ENCODE measurements at places on chromosomes 1 and 21.

DNA sequence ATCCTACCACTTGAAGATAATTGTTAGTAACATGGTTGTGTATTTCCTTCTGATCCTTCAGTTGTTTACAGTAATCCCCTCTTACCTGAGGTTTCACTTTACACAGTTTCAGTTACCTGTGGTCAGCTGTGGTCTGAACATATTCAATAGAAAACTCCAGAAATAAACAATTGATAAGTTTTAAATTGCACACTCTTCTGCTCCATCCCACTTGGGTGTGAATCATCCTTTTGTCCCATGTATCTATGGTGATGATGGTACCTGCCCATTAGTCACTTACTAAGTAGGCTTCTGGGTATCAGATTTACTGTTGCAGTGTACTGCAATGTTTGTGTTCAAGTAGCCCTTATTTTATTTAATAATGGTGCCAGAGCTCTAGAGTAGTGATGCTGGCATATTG lies 62.5 kb downstream of the OSBPL9 start:
- no peak for DNase-seq

DNA sequence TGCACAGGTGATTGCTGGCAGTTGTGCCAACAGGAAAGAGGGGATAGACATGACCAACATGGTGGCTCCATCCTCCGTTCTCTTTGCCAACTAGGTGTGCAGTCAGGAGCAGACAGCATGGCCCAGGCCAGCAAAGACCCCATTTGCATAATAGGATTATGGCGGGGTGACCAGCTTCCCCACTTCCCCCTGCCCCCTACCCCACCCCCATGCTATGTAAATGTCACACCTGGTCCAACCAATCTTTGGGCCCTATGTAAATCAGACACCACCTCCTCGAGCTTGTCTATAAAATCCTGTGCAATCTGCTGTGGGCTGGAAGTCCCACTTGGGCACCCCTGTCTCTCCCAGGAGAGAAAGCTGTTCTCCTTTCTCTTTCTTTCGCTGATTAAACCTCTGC lies 146.0 kb downstream of the SLC30A10 start:
- no peak for DNase-seq

- DNase-seq, result no peak
These were observed 1.4 kb upstream of the WDR26 start for GRCh38 chr1:224435999-224436398.

GRCh38 chr1:21664806-21665588 lies 4.2 kb downstream of the RAP1GAP start:
- no peak for DNase-seq

DNA sequence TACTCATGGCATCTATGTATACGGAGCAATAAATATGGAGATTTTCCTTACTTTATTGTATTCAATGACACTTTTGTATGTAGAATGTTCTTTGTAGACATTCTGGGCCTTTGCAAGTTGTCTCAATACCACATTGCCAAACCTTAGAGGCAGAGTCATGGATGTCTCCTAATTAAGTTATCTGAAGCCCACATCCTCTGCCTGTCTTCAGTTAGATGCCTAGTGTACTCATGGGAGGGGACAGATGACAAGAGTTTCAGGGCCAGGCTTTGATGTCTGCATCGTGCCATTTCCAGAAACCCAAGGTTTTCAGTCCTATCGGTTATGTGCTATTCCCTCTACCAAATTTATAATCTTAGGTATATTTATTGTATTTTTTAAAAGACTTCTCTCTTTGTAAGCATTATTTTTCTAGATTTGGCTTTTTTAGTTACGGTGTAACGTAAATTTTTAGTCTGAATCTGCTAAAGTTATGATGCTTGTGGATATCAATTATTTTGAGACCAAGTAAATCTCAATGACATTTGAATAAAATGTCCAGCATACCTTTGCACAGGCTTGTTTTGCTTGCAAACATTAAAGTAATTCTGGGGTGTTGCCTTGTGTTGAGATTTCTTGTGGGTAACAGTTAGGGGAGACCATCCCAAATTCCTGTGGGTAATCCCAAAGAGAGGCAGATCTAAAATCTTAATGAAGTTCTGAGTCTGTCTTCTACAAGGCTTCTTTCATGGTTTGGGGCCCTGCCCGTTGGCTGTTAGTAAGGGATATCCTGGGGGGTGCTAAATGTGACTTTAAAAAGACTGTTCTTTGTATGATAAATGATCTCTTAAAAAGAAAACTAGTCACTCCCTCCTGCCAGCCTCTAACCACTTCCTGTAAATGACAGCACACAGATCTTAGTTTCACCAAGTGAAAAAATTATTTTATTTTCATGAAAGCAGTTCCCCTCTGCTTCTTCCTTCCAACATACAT lies 8.0 kb upstream of the MACF1 start:
- peak; percentile 68 for DNase-seq

- no peak for DNase-seq
These were observed 3.1 kb upstream of the MOB3C start for GRCh38 chr1:46619656-46620258.

- DNase-seq, result no peak
These were observed 35.5 kb downstream of the MATN1 start for GRCh38 chr1:30687886-30688285.

DNA sequence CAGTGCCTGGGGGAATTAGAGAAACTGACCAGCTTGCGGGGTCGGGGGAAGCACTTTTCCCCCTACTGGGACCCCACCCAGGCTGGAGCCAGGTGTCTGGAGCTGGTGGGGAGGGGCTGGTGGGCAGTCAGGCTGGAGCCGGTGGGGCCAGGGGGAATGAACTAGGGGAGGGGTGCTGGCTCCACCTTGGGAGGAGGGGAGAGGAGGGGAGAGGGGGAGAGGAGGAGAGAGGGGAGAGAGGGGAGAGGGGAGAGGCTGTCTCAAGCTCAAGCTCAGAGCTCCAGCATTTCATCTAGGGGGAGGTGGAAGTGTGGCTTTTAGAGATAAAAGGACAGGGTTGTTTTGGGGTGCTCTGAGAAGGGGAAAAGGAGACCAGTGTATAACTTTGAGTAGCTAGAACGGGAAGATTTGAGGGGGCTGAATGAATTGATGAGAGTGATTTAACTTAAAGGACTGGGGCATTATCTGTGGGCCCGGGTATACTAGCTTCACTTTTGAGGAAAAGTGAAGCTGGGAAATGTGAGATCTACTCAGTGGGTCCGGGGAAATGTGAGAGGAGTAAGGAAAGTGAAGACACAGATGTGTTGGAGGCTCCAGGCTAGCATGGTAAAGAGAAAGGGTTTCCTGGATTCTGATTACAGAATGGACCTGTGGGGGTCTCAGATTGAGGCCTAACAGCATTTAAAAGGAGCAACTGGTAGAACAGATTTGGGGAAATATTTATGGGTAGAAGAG lies 2.8 kb downstream of the EFNA1 start:
- DNase-seq, result no peak

- DNase-seq, result peak; percentile 3
These were observed 7.7 kb upstream of the TTLL7 start for GRCh38 chr1:84006591-84006990.

GRCh38 chr1:49197081-49197480 lies 420.4 kb upstream of the BEND5 start:
- no peak for DNase-seq

- no peak for DNase-seq
These were observed 365.4 kb downstream of the LRRIQ3 start for GRCh38 chr1:73832276-73833181.

GRCh38 chr1:226738995-226739695 lies at the start of gene ITPKB:
ITPKB (minus strand) TSS chr1:226739282; CDS start chr1:226737458, 1,824 bp downstream.
- DNase-seq, result peak; percentile 65

All from stimulated activated CD4-positive, alpha-beta T cell treated with anti-CD3 and anti-CD28 coated beads, Interleukin-15, amount 100 ng/mL, for 24 hours (primary cell).